AG08395 (cell line): ENCODE measurements at places on chromosomes 6 and 20.

DNA sequence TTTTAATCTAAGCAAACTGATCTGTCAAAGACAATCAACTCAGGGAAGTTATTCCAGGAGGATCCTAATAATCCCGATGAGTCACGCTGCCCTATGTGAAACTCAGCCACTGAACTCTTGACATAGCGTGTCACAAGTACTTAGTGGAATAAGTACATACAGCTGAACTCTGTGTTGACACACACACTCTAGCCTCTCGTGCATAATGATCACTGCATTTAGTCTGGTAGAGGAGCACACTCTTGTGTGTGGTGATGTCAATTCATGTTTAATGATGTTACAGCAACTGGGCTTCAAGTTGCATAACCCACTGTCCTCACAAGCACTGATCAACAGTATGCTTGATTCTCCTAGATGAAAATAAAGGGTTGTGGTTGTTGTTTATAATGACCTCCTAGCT lies 148.3 kb downstream of the HACE1 start:
- DNase-seq = peak; percentile 34

DNA sequence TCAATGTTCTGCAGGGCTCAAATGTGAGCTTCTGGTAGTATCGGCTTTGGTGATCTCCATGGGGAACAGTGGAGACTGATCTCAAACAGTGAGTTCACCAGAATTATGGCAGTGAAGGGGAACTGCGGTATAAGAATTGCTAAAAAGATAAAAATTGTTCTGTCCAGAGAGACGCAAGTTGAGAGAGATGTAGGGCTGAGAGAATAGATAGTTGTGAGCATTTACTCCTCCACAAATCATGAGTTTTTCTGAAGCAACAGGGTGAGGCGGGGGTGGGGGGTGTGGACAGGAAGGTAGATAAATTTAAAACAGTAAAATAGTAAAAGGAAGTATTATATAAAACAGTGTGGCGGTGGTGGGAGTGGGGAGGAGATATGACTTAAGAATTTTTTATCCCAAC lies 98.6 kb upstream of the NEDD9 start:
- no peak for DNase-seq

DNA sequence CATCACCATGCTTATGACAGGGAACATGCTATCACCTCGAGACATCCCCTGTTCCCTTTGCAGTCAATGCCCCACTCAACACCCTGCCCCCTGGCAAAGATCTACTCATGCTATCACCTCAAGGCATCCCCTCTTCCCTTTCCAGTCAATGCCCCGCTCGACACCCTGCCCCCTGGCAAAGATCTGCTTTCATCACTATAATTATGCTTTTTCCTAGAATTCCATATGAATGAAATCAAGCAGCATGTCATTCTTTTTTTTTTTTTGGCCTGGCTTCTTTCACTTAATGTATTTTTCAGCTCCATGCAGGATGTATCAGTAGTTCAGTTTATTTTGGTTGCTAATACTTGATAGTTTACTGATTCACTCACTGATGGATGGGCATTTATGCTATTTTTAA lies 554.9 kb downstream of the CDH26 start:
- no peak for DNase-seq

- no peak for DNase-seq
Observed at GRCh38 chr6:29815118-29815750, 12.4 kb upstream of the HLA-G start.

GRCh38 chr6:157864185-157864761 lies 41.2 kb downstream of the SNX9 start:
- DNase-seq = no peak

GRCh38 chr6:54786154-54786553 lies 60.4 kb upstream of the FAM83B start:
- DNase-seq = no peak

DNA sequence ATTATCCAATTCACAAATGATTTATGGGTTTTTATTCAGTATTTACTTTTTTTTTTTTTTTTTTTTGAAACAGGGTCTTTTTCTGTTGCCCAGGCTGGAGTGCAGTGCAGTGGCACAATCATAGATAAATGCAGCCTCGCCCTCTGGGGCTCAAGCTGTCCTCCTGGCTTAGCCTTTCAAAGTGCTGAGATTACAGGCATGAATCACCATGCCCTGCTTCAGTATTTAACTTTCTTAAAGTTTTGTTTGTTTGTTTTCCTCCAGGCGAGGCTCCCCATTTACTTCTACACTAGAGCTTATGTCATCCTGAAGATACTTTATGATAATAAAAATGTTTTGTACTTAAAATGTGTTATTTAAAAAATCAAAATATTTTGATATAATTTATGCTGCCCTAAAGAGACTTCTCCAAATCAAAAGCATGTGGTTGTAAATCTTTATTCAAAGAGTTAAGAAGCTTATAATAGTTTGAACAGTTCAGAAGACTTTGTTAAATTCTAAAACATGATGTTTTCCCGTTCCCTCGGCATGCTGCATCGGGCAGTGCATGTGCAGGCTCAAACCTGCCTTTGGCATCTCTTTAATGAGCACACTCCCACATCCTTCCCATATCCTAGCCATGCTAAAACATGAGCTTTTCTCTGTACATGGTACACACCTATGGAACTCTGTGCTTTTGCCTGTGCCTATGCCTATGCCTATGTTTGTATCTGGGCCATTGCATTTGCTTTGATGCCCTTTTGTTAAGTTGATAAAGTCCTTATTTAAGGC lies 11.0 kb downstream of the SMPDL3A start:
- no peak for DNase-seq
